ENCODE measurements at places on chromosomes 5 and 9. TPM values are rescaled to one million over a fixed set of nuclear protein-coding genes. Genes with fewer than 3 reads are reported as not detected.

DNA sequence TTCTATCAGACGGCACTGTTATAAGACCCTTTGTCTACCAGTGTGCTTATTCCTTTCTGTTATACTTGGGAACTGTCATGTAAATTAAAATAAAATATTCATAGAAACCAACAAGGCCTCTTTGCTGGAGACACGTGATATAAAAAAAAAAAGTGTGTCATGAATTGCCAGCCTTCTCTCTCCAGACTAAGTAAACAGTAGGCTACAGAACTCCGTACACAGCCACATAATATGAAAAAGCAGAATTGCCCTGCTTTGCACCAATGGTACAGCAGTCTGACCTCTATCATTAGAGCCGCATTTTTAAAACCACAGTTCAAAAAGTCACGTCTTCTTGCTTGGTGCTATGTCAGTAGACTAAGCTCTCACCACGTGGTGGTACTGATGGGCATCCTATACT is 231.3 kb downstream of the SEMA5A start:
- no peak for DNase-seq

GRCh38 chr9:32431940-32432555 is 47.6 kb downstream of the ACO1 start:
- peak; percentile 64 for DNase-seq

Gene TAF11L13
- polyA plus RNA-seq, result not detected

DNA sequence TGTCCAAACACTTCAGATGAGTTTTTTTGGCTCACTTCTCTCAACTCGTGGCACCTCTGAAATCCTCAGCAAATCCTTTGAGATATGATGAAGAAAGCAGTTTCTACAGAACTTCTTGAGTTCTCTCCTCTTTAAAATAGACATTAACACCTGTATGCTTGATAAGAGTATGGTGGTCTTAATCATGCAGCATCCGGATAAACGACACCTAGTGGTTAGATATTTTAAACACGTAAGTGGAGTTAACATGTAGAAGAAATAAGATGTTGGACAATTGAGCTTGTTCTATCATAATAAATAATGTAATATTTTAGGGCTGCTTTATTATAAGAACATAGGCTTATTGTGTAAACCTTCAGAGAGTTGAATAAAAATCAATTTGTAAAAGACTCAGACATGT is 324.8 kb downstream of the CYLC2 start:
- no peak for DNase-seq

DNA sequence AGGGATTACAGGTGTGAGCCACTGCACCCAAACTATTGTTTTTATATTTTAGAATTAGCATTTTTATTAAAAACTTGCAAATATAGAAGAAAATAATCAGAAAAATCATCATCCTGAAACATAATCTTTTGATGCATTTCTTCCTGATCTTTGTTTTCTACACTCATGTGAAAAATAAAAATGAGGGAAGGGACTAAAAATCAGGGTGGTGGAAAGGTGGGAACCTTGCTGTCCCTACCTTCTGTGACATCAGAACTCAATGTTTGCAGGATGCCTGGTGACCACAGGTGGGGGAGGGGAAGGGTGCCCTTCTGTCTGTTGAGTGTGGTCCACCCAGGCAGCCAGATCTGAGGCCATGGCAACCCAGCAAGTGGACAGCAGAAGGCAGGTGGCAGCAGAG is at the start of gene SMIM23:
TSS of gene SMIM23 (plus strand) at position 301 of the 400 bp plus-strand sequence. CDS start at position 356, 55 bp downstream.
- no peak for DNase-seq

Gene ZCCHC9
- 20.4 TPM for polyA plus RNA-seq

DNA sequence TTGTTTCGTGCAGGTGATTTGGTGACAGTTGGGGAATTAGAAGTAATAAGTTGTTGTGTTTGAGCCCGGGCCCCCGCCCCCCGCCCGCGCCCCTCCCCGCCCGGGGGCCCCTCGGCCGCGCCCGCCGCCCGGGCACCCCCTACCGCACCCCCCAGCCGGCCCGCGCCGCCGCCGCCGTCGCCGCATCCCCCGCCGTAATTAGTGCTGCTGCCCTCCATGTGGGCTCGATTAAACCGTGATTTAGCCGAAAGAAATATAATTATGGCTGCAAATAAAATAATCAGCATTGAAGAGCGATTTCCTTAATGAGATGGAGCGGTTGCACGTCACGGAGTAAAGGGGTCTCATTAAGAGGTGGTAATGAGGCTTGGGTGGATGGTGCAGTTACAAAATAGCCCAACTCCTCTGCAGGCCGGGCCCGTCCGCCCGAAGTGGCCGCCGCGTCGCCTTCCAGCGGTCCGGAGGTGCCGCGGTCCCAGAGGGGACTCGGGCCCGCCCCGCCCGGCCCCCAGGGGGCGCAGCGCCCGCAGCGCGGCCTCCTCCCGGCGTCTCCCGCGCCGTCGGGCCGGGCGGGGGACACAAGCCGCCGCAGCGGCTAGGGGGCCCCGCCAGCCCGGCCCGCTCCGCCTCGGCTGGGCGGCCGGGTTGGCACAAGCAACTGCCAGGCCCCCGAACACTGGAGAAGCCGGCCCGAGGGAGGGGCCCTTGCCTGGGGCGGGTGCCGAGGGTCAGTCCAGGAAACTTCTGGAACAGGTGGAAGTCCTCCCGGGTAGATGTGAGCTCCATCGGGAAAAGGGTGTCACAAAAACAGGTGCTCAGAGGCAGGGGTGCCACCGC is 6.9 kb upstream of the OTP start:
- no peak for DNase-seq

Gene CDC20B
- polyA plus RNA-seq, result not detected

DNA sequence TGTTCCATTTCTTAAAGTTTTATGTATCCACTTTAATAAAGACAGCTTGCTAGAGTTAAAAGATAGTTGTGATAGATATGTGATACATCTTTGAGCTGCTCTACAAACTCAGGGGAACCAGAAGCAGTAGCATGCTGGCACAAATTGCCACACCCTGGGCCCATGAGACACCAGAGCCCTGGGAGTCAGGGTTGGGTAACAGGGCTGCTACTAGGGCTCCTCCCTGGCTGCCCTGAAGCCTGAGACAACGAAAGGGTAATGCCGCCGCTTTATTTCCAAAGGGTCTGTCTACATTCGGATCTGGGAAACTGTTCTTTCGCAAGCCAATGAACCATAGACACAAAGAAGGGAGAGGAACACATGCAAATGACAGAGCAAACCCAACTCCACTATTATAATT is 29.2 kb downstream of the PTPN3 start:
- DNase-seq, result no peak

Gene GPR151
- not detected for polyA plus RNA-seq

GRCh38 chr5:148090773-148091250 is 27.0 kb downstream of the SPINK5 start:
- DNase-seq, result no peak

DNA sequence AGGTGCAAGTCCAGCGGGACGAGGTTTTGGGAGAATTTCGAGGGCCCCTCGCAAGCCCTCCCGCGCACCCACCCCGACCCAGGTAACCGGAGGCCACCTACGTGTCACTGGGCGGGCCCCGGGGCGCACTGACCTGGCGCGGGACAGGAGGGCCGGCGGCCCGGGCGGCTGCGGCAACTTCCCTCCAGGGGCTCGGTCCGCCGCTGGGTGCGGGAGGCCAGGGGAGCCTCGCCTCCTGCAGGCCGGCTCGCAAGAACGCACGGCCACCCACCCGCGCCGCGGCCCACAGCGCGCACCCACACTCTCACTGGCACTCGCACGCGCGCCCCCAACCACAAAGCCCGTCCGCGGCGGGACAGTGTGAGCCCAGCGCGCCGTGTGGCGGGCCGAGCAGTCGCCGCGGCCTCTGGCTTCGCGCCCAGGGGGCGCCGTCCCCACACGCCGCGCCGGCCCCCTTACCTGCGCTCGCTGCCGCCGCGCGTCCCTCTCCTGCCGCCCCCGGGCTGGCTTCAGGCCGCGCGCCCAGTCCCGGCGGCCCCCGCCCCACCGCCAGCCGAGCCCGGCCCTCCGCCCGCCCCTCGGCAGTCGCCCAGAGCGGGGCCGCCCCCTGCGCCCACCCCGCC is 451 bp downstream of the LPAR1 start:
- peak; percentile 27 for DNase-seq

Gene CDKN2A
- polyA plus RNA-seq, result 143 TPM

Gene TAF11L8
- not detected for polyA plus RNA-seq

- no peak for DNase-seq
Measured at GRCh38 chr9:122219856-122220672, 8.7 kb downstream of the LHX6 start.

- DNase-seq, result no peak
Measured at GRCh38 chr9:18985464-18985951, 47.5 kb downstream of the SAXO1 start.

- DNase-seq, result peak; percentile 32
Measured at GRCh38 chr9:87322840-87323635, 174.6 kb upstream of the DAPK1 start.

Gene SPOCK1
- polyA plus RNA-seq, result 15.8 TPM

DNA sequence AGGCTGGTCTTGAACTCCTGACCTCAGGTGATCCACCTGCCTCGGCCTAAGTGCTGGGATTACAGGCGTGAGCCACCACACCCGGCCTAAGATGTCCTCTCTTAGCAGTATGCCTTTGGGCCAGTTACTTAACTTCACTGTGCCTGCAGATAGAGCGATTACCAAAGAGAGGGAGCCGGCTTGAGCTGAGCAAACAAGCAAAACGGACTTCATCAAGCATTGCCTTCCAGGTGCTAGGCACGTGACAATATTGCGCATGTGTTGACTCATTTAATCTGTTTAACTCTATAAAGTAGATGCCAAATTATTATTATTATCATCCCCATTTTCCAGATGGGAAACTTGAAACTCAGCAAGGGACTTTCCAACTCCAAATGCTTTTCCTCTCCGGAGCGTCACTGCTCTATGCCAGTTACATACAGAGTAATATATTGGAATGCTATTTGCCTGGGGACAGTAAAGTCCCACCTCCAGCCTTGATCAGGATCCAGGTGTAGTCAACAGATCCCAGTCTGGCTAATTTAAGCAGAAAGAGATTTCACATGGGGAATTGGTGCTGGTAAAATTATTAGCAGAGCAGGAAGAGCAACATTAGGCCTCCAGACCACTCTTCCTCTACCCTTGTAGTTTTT is 5.6 kb upstream of the C9orf152 start:
- no peak for DNase-seq

GRCh38 chr5:25909163-25909562 is 1129.2 kb downstream of the CDH9 start:
- no peak for DNase-seq

DNA sequence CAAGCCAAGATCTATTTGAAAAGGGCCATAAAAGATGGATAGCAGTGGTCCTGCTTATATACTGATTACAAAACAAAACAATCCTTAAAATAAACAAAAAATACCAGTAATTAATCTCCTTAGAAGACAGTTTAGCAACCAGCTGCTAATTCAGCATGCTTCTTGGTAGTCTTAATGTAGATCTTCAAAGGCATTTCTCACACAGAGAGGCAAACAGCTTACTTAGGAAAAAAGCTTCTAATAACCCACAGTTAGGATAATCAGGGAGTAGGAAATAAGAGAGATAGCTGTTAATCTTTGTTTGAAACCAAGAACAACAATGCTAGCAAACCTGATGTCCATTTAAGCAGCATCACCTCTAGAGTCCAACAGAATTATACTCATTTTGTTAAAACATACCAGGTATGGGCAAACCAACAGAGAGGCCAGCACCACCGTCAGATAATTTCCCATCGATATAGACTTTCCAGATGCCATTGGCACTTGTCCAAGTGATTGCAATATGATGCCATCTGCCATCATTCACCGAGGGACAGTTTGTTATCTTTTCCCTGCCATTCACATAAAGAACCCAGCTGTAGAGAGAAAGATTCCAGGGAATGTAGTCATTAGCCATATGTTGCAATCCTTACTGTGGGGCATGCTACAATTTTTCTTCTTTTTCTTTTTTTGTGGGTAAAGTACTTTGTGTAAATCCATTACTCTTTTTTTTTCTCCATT is 105.6 kb upstream of the TXNDC8 start:
- DNase-seq, result peak; percentile 84

DNA sequence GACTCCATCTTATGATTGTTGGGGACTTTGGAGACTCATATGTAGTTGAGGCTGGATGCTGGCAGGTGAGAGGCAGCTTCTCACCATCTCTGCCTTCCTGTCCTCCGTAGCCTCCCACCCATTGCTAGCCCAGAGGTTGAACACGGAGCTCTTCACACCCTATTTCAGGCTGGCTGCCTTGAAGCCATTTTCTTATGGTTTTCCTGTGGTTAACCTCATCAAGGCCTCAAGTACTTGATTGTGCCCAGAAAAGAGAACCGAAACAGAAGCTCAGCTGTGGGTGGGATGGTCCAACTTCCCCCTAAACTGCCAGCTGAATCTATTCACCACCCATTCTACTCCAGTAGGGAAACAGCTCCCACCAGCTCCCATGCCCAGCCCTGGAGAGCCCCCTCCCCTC is 102.9 kb downstream of the LIFR start:
- no peak for DNase-seq

DNA sequence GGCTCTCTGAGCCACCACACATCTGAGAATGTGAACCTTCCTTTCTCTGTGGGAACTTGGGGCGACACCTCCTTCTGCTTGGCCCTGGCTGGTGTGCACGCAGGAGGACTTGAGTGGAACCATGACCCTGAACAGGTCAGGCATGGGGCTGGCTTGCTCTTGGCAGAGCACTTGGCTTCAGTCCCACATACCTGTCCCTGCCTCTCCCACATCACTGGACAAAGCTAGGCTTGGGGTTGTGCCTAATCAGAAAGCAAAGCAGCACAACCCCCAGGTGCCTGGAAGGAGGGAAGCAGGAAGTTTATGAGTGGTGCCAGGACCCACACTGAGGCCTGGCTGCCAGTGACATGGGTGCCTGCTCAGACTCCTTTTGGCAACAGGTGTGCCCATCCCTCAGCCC is 13.2 kb downstream of the GADD45G start:
- no peak for DNase-seq

- DNase-seq, result no peak
Measured at GRCh38 chr5:21225223-21226064, 1237.4 kb upstream of the CDH18 start.

DNA sequence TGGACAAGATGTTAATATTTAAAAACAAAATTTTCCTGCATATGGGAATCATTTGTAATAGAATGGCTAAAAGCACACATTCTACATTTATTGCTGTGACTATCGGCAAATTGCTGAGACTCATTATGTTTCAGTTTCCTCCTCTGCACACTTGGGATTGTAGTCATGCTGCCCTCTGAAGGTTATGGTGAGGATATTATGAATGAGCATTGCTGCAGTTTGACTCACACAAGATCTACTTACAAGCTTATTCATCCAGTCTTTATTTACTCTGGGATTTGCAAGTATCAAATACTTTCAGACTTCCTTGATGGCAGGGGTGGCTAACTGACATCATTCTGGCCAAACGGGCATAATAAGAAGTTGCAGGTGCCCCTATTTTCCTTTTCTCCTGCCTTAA is 9.5 kb upstream of the NFIL3 start:
- peak; percentile 98 for DNase-seq

DNA sequence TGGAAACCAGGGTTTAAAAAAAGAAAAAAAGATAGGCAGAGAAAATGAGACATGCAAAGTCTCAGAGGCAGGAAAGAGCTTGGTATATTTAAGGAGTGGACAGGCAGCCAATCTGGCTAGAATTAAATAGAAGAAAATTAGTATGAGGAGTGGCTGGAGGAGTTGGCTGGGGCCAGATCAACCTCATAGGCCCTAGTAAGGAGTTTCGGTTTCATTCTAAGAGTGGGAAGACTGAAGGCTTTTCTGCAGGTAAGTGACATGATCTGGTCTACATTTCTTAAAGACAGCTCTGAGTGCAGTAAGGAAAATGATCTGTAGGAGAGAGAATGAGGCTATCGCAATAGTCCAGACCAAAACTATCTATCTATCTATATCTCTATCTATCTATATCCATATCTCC is 27.5 kb downstream of the ADRB2 start:
- DNase-seq, result no peak

Gene TAF11L10
- polyA plus RNA-seq, result not detected
